Bronchial epithelial cell (primary cell): ENCODE measurements at places on chromosomes 2 and 18. TPM values are rescaled to one million over a fixed set of nuclear protein-coding genes. Genes with fewer than 3 reads are reported as not detected.
A peak's percentile ranks its signal among the peaks of the same experiment; 100 is the strongest.

GRCh38 chr2:189506514-189506976 lies 65.3 kb downstream of the WDR75 start:
- peak; percentile 67 for DNase-seq

- DNase-seq: no peak
Observed at GRCh38 chr18:72325307-72325706, 218.8 kb downstream of the CBLN2 start.

GRCh38 chr2:233707940-233708644 lies 4.6 kb upstream of the UGT1A5 start:
- DNase-seq: peak; percentile 73

- DNase-seq: peak; percentile 28
Observed at GRCh38 chr2:21981127-21981526, 857.4 kb downstream of the TDRD15 start.

PAPOLG gene
- total RNA-seq: 8.4 and 9.7 TPM in 2 replicates
